ENCODE measurements at places on chromosomes 2 and 18.
A peak's percentile ranks its signal among the peaks of the same experiment; 100 is the strongest.

DNA sequence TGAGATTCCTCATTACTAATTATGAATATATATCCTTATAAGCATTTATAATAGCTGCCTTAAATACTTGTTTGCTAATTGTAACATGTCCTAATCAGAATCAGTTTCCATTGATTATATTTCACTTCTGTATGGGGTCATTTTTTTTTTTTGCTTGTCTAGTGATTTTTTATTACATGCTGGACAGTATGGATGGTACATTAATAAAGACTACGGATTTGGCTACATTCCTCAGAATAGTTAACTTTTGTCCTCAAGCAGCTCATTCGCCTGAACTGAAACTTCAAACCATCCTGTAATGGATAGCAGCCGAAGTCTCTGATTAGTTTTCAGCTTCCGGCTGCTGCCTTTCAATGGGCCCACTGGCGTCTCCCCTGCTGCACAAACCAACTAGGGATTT is 11.7 kb downstream of the TGIF1 start:
- no peak for DNase-seq

- DNase-seq, result no peak
Measured at GRCh38 chr18:2036086-2036485, 535.2 kb downstream of the METTL4 start.

- no peak for DNase-seq
Measured at GRCh38 chr18:12308386-12309100, 502 bp downstream of the TUBB6 start.

GRCh38 chr2:122636097-122636496 is 880.6 kb downstream of the TSN start:
- no peak for DNase-seq

DNA sequence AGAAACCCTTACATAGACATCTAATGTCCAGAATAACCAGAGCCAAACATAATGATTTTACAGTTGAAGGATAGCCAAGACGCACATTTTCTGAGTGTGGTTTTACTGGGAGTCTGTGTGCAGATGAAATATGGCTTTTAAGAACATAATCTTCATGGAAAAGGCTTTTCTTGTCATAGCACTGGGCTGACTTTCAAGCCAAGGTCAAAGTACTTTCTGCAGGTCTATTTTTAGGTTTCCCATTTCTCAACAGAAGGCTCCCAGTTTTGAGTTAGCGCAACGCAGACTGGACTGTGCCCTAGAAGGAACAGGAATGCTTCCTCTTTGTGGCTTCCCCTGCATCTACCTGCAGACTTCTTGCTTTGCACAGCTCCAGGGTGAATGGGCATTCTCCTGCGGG is 92.3 kb upstream of the UPP2 start:
- no peak for DNase-seq

DNA sequence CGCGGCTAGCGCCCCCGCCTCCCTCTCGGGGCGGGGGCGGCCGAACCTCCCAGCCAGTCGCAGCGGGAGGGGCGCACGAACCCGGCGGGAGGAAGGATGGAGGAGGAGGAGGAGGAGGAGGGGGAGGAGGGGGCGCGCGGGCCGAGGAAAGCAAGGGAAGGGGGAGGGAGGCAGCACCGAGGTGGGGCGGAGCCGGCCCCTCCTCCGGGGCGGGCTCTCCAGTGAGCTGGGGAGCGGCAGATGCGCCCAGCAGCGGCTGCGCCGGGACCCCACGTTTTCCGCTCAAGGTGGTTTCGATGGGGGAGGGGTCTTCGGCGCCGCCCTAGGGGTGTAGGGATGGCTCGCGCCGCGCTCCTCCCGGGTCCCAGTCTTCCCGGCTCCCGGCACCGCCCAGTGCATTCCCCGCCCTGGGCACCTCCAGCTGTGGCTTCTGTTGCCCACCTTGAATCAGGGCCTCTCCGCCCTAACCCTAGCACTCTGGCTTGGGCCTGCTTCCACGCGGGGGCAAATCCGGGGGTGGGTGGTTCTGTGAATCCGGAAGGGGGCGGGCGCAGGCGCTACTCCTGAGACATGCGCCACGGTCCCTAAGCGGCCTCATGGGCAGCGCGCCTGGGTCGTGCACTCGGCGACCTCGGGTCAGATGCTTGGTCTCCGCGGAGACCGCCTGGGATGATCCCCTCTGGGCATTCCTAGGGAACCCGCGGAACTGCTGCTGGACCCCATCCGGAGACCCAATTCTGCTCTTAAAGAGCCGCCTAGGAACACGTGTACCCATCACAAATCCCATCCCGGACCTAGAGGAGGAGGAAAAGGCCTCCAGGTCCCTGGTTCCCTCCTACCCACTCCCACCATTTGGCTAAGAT is at the start of gene FBXO41:
Gene FBXO41, minus strand, starts transcription at position 183 of the 863 bp plus-strand sequence. CDS start 14,848 bp downstream, outside the sequence.
- DNase-seq, result peak; percentile 51

DNA sequence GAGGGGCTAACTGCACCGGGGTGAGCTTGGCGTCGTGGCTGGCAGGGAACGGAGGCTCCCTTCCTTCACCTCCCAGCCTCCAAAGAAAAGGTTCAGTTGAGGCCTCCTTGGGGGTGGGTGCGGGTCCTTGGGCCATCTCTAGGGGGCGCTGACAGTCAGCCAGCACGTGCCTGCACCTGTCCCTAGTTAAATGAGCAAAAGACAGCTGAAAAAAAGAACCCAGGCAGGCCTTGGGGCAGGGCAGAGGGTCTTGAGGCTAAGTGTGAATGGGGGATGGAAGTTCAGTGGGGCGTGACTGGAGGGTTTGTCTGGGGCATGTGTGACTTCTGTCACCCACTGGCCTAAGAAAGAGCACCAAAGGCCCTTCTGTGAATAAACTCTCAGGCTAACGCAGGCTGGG is 56.4 kb downstream of the ZFP36L2 start:
- DNase-seq, result no peak

DNA sequence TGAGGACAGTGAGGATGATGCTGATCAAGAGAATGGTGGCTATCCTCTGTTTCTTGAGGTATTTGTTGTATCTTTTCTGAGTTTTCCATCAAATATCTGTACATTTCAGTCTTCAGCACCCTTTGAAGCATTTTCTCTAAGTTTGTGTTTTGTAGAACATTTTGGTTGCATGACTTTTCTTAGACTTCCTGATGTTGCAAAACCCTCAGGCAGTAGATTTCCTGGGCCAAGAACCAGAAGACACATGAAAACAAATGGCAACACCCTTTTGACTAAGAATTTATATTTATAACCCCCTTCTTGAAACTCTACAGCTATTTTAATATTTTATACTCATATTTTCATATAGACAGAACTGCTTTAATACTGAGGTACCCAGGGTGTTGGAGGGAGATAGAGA is 16.2 kb downstream of the HNMT start:
- no peak for DNase-seq

GRCh38 chr2:228283491-228284171 is 102.1 kb upstream of the SPHKAP start:
- DNase-seq, result no peak

- no peak for DNase-seq
Measured at GRCh38 chr2:219122202-219122980, 38.2 kb downstream of the NHEJ1 start.

DNA sequence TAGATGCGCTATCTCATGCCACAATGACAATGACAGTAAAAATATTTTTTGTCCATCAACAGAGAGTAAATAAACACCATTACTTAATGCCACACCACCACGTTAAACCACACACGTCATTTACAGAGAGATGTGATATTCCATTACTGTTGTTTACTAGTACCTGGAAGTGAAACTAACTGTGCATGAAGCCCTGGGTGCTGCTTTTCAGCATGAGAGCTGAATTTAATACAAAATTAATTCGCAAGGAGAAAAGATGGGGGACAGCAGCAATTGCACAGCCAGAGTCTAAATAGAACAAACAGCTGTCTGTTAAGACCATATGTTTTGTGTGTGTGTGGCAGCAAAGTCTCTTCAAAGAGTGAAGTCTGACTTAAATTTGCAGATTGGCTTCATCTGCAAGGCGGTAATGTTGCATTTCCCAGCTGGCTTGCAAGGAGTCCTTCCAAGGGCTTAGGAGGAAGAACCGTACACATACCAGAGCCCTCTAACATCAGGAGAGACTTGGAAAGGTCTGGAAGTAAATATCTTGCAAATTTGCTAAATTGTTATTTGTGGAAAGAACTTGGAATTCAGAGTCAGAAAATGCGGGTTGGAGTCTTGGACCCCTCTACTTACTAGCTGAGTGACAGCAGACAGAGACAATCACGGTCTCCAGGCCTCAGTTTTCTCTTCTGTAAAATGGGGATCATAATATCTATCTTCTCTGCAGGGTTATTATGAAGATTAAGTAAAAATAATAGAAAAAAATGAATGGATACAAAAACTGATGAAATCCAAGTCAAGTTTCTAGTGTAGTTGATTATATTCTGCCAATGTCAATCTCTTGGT is 127.6 kb downstream of the ALPK2 start:
- no peak for DNase-seq

DNA sequence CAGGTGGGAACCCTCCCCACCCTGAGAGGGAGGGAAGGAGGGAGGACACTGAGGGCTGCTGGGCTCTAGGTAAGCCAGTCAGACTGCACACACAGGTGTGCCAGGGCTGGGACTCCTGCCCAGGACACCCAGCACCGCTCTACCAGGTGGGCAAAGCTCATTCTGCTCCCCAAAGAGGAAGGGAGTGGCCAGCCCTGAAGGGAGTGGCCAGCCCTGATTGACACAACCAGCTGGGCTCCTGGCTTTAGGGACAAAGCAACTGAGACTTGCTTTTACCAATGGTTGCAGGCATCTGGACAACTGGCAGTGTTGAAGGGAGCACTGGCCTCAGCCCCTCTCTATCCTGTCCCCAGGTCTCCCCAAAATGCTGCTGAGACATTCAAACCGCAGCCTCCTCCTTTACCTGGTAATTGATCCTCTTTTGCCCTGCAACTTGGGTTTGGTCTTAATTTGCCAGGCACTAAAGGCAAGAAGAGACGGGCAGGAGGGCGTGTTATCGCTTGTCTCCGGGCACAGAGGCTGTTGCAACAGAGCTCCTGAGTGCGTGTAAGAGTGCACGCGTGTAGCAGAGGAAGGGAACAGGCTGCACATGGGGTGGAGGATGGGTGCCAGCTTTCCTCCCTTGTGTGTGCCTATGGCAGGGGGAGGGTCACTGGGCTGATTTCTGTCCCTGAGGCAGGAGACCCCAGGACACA is 14.5 kb upstream of the FOSL2 start:
- DNase-seq, result no peak

GRCh38 chr2:54330926-54331835 is 75.2 kb upstream of the TSPYL6 start:
- DNase-seq, result no peak

- DNase-seq, result no peak
Measured at GRCh38 chr2:230998882-230999281, 3.0 kb downstream of the SPATA3 start.

DNA sequence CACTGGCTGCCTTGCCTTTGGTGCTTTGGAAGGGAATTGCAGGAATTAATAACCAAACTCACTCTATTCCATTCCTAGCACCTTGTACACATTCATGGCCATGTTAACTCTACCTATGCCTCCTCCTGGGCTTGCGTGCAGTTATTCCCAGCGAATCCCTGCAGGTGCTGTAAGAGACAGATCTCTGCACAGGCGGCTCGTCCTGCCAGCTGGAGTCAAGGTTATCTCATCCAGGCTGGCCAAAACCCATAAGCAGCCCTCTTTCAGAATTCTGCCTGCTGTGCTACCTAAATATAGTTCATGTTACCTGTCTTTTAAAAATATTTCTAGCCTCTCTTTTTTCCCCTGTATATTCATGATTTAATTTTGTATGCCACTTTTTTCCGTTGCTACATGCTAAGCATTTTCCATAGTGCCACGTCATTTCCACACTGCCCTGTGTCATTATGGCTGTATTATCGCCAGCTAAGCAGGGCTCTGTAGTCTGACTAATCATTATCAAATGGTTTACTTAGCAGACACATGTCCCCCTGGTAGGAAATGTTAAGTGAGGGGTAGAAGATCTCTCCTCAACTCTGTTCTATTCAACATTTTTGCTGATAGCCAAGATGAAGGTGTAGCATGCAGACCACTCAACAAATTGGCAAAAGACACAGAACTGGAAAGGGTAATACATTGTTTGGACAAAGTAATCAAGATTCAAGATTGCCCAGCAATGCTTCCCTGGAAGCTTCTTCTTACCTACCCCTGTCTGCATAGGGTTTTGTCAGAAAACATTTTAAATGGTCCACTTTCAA is 79.7 kb upstream of the TAF1B start:
- no peak for DNase-seq

GRCh38 chr2:147712051-147712450 is 132.8 kb upstream of the ACVR2A start:
- no peak for DNase-seq

DNA sequence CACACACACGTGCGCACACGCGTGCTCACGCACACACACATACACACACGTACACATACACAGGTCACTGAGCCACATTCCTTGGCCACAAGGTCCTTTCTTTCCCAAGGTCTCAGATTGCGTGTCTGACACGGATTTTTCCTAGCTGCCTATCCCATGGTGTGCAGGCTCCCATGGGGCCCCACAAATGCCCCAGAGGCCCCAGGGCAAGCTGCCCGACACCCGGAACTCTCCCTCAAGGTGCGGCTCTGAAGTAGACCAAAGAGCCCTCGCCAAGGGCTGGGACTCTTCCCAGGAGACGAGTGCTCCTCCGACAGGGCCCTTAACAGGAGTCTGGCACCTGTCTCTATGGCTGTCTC is 46.7 kb downstream of the SDC1 start:
- DNase-seq, result no peak

- no peak for DNase-seq
Measured at GRCh38 chr18:58087928-58088690, 44.1 kb downstream of the NEDD4L start.

DNA sequence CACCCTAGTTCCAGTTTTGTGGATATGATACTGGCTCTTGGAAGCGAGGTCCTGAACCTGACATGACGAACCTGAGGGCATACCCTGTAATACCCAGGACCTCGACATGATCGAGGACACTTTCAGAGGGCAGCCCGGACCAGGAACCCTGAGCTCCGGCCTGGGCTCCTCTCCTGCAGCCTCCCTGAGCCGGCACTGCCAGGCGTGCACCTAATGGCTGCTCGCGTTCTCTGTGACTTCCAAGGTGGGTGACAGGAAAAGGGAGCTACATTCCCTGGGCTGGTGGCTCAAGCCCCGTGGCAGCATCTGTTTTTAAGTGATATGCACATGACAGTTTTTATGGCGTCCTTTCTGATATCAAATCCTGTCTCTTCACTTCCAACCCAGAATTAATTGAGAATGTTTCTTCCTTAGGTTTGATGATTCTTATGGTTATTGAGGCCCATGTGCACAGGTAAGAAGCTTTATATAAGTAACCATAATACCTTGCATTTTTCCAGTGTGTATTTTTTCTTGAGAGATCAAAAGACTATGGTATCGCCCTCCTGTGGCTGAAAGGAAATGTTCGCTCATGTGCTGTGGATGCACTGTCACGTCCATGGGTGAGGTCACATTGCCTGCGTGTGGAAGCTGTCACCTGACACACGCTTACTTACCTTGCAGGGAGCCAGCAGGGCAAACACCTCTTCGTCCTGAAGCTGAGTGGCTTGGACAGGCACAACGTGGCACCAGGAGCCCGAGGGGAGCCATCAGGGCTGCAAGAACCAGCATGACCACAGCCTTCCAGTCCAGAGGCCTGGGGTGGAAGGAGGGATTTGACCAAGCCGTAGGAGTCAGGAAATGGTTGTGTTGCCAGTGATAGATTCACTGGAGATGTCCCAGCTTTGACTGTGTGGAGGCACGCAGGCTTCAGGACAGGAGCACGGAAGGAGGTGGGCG is 367.4 kb upstream of the MYT1L start:
- no peak for DNase-seq

All from activated CD4-positive, alpha-beta T cell treated with anti-CD3 and anti-CD28 coated beads, Interleukin-2, amount 50 U/mL, for 24 hours (primary cell).